ENCODE measurements at places on chromosomes 4 and X.

DNA sequence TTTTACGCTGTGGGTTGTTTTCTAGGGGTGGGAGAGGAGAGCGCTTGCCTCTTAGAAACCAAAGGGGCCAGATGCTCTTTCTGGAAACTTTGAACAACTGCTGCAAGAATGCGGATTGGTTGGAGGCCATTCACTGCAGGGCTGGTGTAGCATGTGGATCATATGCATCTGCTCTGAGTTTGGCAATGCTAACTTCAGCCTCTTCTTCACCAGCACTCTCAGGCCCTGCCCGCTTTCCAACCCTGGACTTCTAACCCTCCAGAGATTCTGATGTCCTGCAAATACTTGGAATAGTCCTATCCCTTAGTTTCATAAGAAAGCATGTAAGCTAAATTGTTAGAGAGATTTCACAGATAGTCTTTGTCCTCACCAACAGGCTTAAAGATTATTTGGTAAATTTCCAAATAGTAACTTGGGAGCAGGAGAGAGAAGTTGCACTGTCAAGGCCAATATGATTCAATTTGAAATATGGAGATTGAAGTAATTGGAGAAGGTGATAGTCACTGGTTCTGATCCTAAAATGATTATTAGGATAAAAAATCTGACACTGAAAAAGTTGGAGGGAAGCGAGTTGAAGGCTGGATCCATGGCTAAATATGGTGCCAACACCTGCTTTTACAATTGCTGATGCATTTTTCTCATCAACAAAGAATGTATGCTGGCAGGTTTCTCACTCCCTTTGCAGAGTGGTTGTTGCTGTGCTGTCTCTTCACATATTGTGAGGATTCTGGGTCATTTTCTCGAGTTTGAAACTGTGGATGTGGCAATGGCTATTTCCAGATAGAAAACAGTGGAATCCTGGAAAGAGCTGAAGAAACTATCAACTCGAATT, 210.4 kb downstream of the PTTG2 start:
- DNase-seq, result no peak

GRCh38 chr4:173912384-173912783, 371.1 kb downstream of the FBXO8 start:
- DNase-seq, result no peak

GRCh38 chrX:27680726-27681125, 90.6 kb downstream of the DCAF8L2 start:
- no peak for DNase-seq

- no peak for DNase-seq
These were observed 136.8 kb downstream of the CHRNA9 start for GRCh38 chr4:40471923-40472322.

- DNase-seq, result no peak
These were observed 244.2 kb upstream of the NR3C2 start for GRCh38 chr4:148686449-148686848.

DNA sequence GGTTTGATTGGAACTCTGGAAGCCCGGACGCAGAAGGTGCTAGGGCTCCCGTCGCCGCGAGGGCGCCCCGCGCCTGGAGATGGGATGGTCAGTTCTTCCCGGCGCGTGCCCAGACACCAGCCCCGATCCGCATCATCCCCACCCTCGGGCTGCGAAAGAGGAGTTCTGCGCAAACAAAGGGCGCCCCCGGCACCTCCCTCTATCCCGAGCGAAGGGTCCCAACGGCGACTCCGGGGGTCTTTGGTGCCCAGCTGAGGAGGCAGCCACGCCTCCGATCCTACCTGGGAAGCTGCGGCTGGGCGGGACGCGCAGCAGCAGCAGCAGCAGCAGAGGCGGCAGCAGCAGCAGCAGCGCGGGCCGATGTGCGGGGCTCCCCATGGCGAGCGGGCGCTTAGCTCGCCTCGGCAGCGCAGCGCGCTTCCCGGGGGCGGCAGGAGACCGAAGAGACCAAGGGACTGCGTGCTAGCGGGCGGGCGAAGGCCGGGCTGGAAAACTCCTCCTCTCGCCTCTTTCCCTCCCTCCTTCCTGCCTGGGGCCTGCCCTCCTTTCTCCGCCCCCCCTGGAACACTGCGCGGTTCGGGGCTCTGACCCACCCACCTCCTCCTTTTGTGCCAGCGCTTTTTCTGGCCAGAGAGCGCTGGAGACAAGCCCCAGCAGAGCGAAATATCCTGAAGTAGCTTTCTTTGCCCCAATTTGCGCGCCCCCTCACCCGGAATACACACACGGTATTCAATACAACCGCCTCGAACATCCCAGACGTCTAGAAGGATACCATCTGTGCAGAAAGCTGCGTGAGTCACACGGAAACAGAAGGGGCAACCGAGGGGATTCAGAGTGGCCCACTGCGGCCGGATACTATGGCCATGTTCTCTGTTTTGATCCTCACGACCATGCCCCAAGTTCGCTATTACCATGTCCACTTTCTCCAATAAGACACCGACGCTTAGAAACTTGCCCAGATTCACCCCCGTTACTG, at the start of gene SRPX:
TSS of gene SRPX (minus strand) at position 457 of the 976 bp plus-strand sequence. CDS start at position 378, 79 bp downstream.
- peak; percentile 73 for DNase-seq

- DNase-seq, result no peak
These were observed 177.6 kb upstream of the EDNRA start for GRCh38 chr4:147303174-147303872.

DNA sequence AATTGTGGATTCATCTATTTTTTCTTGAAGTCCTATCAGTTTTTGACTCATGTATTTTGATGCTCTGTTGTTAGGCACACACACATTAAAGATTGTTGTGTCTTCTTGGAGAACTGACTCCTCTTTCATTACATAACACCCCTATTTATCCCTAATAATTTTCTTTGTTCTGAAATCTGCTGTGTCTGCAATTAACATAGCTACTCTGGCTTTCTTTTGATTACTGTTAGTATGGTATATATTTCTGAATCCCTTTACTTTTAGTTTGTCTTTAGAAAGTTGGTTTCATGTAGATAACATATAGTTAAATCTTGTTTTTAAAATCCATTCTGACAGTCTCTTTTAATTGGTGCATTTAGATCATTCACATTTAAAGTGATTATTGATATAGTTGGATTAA, 5.1 kb upstream of the PJA1 start:
- no peak for DNase-seq

GRCh38 chr4:146790515-146790914, 151.8 kb downstream of the POU4F2 start:
- DNase-seq, result no peak

GRCh38 chr4:113383111-113383785, 333.8 kb downstream of the ANK2 start:
- DNase-seq, result no peak

DNA sequence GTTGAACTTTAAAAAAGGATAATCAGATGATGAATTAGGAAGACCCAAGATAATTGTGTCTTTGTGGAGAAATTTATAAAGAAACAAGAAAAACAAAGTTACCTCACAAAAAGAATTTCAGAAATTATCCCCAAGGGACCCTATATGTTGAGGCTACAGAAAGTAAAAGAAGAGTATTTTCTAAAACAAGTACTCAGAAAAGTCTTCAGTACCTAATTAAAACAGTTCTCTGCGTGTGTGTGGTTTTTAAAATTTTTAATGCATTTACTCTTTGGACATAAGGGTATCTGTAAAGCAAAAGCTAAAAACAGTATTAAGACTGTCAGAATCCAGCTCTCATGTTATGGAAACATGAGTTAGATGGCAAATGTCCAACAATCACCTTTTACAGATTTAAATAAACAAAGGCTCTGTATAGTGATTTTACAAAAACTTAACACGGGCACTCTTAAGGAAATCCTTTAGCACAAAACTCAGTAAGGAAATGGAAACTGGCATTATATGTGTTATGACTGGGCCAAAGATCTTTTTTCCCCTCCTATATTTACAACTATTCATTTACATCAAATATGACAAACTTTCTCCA, 187.5 kb downstream of the NSUN7 start:
- DNase-seq, result no peak

DNA sequence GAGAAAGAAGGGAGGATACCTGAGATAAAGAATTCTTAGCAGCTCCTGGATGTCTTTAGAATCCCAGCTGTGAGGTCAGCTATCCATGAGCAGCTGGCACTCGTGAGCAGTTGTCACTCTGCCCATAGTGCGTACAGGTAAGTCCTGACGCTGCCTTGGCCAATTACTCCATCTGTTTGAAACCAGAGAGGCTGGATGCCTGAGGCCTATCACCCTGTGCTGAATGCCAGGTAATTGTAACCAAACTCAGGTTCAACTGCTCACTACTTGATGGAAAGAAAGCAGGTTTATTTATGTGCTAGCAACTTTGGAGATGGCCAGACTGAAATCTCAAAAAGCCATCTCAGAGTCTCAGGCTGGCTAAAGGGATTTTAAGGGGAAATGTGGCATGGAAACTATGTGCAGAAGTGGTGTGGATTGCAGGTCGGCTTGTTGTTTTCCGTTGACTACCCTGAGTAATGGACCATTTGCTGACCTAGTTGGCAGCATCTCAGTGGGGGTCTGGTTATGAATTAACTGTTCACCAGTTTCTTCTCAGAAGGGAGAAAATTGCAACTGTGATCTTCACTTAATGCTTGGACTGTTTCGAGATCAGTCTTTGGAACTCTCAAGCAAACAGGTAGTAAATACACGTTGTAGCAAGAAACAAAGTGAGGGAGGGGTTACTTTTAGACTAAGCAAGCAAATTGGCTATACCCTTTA, 1614.0 kb upstream of the PCDH10 start:
- DNase-seq, result no peak

- no peak for DNase-seq
These were observed 25.0 kb downstream of the COQ2 start for GRCh38 chr4:83259586-83259985.

DNA sequence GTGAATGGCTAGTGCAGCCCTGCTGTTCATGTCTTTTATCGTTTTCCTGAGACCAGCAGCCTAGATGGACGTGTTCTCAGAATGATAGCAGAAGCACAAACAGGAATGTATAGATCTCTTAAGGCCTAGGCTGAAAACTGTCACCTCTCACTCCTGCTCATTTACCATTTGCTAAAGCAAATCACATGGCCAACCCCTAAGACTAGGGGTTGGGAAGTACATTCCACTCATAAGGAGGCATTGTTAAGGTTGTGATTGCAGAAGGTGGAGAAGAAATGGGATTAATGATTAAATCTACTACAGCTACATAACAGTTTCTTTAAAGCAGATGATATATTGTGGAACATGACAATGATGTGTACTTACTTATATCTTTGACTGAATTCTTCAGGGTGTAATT, 536.8 kb upstream of the FTHL17 start:
- no peak for DNase-seq

DNA sequence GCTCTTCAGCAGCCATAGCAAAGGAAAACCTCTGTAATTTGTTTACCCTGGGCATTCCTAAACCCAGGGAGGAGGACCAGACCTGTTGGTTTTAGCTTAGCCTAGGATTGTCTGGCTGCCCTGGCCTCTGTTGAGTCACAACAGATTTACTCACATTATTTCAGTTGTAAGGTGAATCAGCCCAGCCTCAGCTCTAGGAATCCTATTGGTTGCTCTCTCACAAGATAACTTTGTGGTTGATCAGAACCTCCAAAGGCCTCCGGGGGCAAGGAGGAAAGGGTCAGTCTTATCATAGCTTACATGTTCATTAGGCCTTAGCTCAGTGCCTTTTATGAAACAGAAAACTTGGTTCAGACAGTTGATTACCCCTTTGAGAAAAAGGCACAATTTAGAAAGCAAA, 41.0 kb downstream of the PDK3 start:
- no peak for DNase-seq

DNA sequence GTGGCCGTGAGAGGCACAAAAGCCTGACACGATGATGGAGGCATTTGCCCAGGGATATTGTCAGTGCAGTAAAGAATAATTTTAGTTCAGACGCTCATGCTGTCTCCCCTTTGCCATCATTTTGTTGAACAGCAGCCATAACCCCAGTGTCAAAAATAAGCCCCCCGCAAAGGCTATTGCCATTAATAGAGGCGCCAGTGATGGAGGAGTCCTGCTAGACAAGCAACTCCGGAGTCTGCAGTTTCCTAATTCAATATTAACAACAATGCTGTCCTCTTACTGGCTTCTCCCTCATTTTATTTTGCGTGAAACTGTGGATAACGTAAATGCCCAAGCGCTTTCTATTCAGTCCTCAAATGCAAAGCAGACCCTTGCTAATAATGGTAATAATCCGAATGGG, 603 bp upstream of the SMS start:
- no peak for DNase-seq

DNA sequence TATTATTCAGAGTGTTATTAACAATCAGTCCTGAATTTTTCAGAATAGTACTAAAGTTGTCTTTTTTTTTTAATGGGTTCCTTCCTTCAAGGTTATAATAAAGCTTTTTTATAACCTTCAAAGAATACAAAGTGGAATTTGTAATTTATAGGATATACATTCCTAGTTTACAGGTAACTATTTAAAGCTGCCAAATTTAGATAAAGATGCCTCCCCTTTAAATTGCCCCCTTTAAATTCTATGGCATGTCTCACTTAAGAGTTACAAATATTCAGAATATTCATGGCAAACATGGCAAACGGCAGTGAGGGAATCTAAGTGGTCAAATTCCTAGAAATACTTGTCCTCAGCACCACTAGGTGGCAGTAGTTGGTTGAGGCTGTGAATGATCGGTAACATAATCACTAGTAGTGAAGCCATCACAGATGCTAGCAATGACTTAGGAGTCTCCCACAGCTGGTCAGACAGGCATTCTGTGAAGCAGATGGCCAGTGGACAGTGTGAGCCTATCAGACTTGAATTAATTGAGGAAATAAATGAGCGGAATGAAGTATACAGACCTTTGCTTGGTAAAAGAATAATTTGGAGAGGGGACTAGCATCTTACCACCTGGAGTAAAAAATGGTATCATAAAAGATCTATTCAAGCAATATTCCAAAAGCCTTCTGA, 86.4 kb downstream of the CBR4 start:
- DNase-seq, result no peak

GRCh38 chr4:172042714-172043114, 229.5 kb downstream of the GALNTL6 start:
- no peak for DNase-seq

- no peak for DNase-seq
These were observed 134.1 kb downstream of the KLHL34 start for GRCh38 chrX:21524008-21524407.

DNA sequence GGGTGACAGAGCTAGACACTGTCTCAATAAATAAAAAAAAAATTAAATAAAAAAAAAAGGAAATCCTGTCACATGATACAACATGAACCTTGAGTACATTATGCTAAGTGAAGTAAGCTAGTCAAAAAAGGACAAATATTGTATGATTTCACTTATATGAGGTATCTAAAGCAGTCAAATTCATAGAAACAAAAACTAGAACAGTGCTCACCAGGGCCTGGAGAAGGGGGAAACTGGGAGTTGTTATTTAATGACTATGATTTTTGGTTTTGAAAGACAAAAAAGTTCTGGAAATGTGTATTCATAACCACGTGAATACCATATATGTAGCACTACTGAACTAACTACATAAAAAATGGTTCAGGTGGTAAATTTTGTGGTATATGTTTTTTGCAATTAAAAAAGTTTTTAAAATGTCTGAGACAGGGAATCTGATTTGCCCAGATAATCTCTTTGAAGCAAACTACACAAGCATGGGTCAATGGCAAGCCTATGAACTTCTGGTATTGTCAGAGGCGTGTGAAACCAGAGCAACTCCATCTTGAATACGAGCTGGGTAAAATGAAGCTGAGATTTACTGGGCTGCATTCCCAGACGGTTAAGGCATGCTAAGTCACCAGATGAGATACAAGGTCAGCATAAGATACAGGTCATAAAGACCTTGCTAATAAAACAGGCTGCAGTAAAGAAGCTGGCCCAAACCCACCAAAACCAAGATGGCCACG, 42.3 kb downstream of the ANAPC10 start:
- no peak for DNase-seq

All from Right ventricle myocardium superior (tissue), 1 donor.